Activated naive CD4-positive, alpha-beta T cell treated with anti-CD3 and anti-CD28 coated beads for 36 hours (primary cell): ENCODE measurements at places on chromosomes 6 and 20.
A peak's percentile ranks its signal among the peaks of the same experiment; 100 is the strongest.

DNA sequence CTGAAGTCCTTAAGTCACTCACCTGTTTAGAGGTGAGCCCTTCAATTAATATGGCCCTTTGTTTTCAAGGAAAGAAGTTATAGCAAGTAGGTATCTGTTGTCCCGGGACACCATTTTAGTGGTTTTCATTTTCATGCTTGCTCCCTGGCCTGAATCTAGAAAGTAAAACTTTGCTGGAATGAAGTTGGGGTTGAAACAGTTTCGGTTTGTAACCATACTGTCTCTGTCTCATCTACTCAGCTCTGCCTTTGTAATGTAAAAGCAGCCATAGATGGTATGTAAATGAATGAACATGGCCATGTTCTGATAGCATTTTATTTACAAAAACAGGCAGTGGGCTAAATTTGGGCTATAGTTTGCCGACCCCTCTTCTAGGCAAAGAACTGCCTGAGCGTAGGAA, 64.9 kb upstream of the GNRH2 start:
- no peaks in the 10 kb centered on the region for H3K27me3 ChIP-seq
- H3K4me1 ChIP-seq, result peaks cover 7% of the 10 kb centered on the region
- no peak overlapping the region for H3K4me3 ChIP-seq

DNA sequence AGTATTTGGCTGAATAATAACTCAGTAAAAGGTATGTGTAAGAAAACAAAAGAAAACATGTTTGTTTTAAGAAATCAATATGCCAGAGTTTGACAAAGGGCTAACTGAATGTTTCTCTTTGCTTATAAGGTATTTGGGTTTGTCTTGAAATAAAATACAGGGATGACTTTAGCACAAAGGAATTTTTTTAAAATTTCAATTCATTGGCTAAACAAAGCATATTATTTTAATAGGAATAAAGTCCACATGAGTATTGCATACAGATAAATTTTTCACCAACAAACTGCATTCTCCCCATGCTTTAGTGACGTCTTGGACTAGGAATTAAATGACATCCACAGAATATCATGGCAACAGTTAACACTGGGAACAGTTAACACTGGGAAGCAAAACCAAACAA, 480.0 kb upstream of the JAG1 start:
- no peak overlapping the region for H3K27ac ChIP-seq
- H3K4me3 ChIP-seq, result no peak overlapping the region
- no peaks in the 10 kb centered on the region for H3K36me3 ChIP-seq
- no peaks in the 10 kb centered on the region for H3K4me1 ChIP-seq
- no peaks in the 10 kb centered on the region for H3K27me3 ChIP-seq

DNA sequence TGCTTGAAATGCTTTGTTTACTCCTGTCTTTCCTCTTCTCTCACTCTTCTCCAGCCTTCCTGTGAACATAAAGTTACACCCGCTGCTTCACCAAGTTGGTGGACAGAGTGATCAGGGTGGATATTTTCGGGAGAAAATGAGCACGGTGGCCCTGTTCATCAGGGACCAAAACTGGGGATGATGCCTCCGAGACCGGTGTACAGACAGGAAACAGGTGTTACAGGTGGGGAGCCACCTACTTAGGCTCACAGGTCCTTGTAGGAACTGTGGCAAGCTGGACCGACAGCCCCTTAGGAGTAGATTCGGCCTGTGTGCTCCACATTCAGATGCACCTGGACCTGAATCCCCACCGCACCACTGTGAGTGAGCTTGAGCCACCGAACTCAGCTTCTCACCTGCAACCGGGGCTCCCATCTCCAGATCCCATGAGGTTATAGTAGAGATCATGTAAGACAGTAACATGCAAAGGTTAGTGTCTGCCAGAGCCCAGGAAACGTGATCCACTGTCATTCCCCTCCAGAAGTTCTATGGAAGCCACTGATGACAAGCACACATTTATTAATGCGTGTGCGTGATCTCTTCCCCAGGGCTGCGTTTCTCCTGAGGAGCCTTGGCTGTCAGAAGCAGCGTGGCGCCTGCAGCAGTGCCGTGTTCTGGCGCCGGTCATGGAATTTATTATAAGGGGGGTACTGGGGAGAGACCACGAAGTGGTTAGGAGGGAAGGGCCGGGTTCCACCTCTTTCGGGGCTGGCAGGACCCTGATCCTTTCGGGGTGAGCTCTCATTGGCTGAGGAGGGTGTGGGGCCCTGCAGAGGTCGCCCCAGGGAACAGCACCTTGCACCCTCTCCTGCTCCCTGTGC, 94.2 kb downstream of the ERMARD start:
- no peak overlapping the region for H3K4me3 ChIP-seq
- H3K27ac ChIP-seq, result no peak overlapping the region
- DNase-seq, result no peak
- no peaks in the 10 kb centered on the region for H3K36me3 ChIP-seq

- H3K27me3 ChIP-seq, result no peaks in the 10 kb centered on the region
- H3K4me3 ChIP-seq, result no peak overlapping the region
- no peak for DNase-seq
- peaks cover 66% of the 10 kb centered on the region for H3K4me1 ChIP-seq
- no peak overlapping the region for H3K27ac ChIP-seq
These were observed 44.8 kb upstream of the ZNF831 start for GRCh38 chr20:59118855-59119254.

DNA sequence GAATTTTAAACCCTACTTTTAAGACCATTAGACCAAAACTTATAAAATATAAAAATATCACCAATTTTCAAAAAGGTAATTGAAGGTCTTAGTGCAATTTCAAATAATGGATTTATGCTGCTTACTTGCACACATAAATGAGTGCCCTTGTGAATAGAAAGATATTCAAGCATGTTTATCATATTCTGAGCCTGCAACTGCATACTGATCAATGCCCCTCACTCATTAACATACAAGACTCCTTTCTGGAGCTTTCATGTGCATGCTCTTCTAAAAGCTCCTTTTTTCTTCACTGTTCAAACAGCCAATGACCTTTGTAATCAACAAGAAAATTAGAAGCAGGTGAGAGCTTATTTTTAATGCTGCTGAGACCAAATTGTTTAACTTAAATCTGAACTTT, 1139.3 kb downstream of the HACE1 start:
- DNase-seq, result no peak
- H3K27me3 ChIP-seq, result no peaks in the 10 kb centered on the region
- no peak overlapping the region for H3K4me3 ChIP-seq
- H3K36me3 ChIP-seq, result no peaks in the 10 kb centered on the region
- H3K4me1 ChIP-seq, result no peaks in the 10 kb centered on the region

- no peaks in the 10 kb centered on the region for H3K4me1 ChIP-seq
- no peak overlapping the region for H3K27ac ChIP-seq
- DNase-seq, result no peak
- H3K27me3 ChIP-seq, result no peaks in the 10 kb centered on the region
These were observed 245.8 kb downstream of the FRK start for GRCh38 chr6:115814907-115815306.

DNA sequence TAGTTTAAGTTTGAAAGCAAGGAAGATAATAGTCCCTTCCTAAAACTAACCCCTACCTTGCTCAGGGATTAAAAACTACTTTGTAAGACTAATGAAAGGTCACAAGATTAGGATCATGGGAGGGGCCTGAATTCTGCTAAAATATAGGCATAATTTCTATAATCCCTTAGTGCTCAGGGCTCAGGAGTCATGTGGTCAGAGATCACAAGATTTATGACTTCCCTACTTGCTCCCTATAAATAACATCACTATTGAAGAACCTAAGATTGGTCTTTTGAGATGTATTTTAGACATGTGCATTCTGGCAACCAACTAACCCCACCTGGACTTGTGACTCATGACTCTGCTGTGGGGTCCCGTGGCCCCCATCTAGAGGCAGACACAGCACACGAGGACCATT, 81.1 kb downstream of the STMND1 start:
- no peaks in the 10 kb centered on the region for H3K36me3 ChIP-seq
- no peak overlapping the region for H3K27ac ChIP-seq
- H3K27me3 ChIP-seq, result peaks cover 8% of the 10 kb centered on the region
- H3K4me3 ChIP-seq, result no peak overlapping the region
- H3K4me1 ChIP-seq, result no peaks in the 10 kb centered on the region

DNA sequence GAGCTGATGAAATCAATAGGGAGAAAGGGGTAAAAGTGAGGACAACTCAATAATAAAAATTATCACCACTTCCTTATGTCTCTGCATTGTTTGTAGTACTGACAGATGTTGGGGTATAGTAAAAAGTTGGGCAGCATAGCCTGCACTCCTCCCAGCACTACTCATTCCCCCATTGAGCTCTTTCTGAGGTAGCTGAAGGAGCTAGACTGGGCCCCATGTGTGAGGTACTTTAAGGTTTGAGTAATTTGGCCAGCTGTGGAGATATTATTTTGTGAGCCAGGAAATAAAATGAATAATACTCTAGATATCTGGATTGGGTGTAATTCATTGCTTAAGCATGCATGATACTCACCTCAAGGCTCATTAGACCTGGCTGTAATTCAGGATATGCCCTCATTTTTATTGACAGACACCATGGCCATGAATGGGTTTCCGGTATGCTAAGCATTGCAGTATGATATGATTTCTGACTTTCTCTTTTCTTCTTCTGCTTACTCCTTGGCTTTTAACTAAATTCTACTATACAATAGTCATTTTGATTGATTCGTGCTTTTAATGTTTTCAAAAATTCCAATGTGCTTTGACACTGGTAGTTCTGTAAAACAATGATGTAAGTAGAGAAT, 283.9 kb upstream of the RIMS1 start:
- H3K27ac ChIP-seq, result no peak overlapping the region
- H3K36me3 ChIP-seq, result no peaks in the 10 kb centered on the region
- no peaks in the 10 kb centered on the region for H3K27me3 ChIP-seq
- DNase-seq, result no peak

DNA sequence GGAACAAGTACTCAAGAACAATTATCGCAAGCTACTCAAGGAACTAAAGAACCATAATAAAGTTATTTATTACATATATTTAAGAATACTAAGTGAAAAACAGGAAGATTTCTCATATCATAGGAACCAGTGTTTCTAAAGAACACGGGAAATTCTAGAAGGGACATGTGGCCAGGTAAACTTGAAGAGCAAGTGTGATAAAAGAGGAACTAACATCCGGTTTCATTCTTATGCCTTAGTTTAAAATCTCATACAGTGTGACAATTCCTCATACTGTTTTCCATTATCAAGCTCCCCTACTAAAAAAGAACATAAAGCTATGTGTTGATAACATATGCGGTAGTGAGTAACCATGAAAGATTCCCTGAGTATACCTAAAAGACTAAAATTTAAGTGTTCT, 163.5 kb upstream of the SHLD1 start:
- no peaks in the 10 kb centered on the region for H3K27me3 ChIP-seq
- H3K4me3 ChIP-seq, result no peak overlapping the region
- H3K36me3 ChIP-seq, result peaks cover 24% of the 10 kb centered on the region
- H3K27ac ChIP-seq, result peak overlapping the region; percentile 43
- no peak for DNase-seq

DNA sequence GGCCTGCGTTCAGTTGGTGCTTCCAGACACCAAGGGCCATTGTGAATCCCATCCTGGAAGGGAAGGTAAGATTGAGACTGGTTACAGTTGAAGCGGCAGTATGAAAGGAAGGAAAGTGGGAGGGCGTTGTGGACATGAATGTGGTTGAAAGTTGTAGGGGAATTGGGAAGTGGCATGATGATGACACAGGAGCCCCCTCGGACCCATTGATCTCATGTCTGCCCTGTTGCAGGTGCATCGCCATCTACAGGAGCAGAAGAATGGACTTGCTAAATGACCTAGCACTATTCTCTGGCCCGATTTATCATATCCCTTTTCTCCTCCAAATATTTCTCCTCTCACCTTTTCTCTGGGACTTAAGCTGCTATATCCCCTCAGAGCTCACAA, 5.5 kb downstream of the HLA-DQA1 start:
- H3K4me1 ChIP-seq, result peaks cover 8% of the 10 kb centered on the region
- no peaks in the 10 kb centered on the region for H3K36me3 ChIP-seq
- H3K4me3 ChIP-seq, result no peak overlapping the region
- no peaks in the 10 kb centered on the region for H3K27me3 ChIP-seq
- no peak for DNase-seq

DNA sequence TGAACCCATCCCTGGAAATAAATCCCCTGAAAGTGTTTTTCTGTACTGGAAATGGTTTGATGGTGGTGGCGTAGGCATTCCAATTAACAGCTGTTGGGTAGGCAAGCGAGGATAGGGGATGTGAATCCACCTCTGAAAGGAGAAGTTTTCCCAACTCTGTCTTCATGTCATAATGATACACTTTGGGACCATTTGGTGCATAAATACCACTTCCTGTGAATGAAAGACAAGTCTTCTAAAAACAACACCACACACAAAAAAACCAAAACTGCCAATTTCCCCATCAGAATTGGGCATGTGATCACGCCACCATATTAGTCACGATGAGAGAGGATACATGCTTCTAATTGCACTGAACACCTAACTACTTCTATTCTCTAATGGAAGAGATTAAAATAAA, 6.4 kb downstream of the VNN2 start:
- H3K4me1 ChIP-seq, result peaks cover 23% of the 10 kb centered on the region
- peak overlapping the region; percentile 25 for H3K27ac ChIP-seq
- no peak overlapping the region for H3K4me3 ChIP-seq
- H3K36me3 ChIP-seq, result peaks cover 37% of the 10 kb centered on the region

- H3K27ac ChIP-seq, result no peak overlapping the region
- no peaks in the 10 kb centered on the region for H3K27me3 ChIP-seq
- no peak for DNase-seq
- no peak overlapping the region for H3K4me3 ChIP-seq
These were observed 26.2 kb downstream of the PDE7B start for GRCh38 chr6:135877666-135878065.

- peaks cover 12% of the 10 kb centered on the region for H3K27me3 ChIP-seq
- DNase-seq, result no peak
- H3K4me1 ChIP-seq, result peaks cover 6% of the 10 kb centered on the region
- no peaks in the 10 kb centered on the region for H3K36me3 ChIP-seq
These were observed 29.6 kb downstream of the MGME1 start for GRCh38 chr20:17998446-17998845.

DNA sequence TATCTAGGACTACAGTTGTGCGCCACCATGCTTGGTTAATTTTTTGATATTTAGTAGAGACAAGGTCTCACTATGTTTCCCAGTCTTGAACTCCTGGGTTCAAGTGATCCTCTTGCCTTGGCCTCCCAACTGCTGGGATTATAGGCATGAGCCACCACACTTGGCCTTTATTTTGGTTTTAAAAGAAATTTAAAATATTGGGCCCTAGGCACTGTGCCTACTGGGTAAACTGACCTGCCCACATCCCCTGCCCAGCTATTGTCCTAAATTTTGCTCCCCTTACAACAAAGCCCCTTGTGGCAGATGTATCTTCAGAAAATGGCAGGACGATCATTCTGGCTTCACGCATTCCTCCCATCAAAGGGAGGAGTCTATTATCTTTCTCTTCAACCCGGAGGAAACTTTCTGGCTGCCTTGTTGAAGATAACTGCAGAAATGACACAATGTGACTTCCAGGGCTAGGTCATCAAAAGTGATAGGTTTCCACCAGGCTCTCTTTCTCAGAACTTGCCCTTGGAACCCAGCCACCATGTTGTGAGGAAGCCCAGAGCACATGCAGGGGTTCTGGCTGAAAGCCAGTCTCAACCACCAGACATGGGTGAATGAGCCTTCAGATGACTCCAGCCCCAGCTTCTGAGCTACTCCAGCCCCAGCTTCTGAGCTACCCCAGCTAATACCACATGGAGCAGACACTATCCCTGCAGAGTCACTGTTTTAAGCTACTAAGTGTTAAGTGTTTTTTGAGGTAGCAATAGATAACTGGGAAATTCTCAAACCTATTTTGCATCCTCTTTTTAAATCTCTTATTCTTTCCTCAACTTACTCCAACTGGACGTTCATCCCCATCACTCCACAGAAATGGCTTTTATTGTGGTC, 4.6 kb upstream of the GUCA1B start:
- peaks cover 21% of the 10 kb centered on the region for H3K36me3 ChIP-seq
- no peak overlapping the region for H3K27ac ChIP-seq
- H3K27me3 ChIP-seq, result no peaks in the 10 kb centered on the region
- no peak overlapping the region for H3K4me3 ChIP-seq
- no peak for DNase-seq
